ENCODE measurements at places on chromosomes 4 and X. TPM values are rescaled to one million over a fixed set of nuclear protein-coding genes. Genes with fewer than 3 reads are reported as not detected.

The AFAP1 gene
- total RNA-seq: 23.2 TPM

The FAM184B gene
- total RNA-seq: 0.05 TPM

The CPLX1 gene
- 0.44 TPM for total RNA-seq

The SAGE1 gene
- 0.07 TPM for total RNA-seq

The ADH1C gene
- not detected for total RNA-seq

The DCAF4L1 gene
- total RNA-seq: 0.13 TPM

The PPP4R3C gene
- total RNA-seq: not detected

The SOWAHD gene
- total RNA-seq: not detected

The NPY5R gene
- total RNA-seq: not detected

The FRMPD4 gene
- total RNA-seq: 0.07 TPM

The GPC3 gene
- total RNA-seq: not detected

The RHOXF1 gene
- total RNA-seq: not detected

The BEND2 gene
- not detected for total RNA-seq

The PPP1R2C gene
- total RNA-seq: not detected

The FGF5 gene
- 0.25 TPM for total RNA-seq

The TMPRSS11D gene
- total RNA-seq: not detected

The SPACA5 gene
- total RNA-seq: not detected

The MYOZ2 gene
- not detected for total RNA-seq

The SNCA gene
- not detected for total RNA-seq

The TCEAL5 gene
- not detected for total RNA-seq

The TENM3 gene
- total RNA-seq: 1.8 TPM

The TBC1D9 gene
- total RNA-seq: 7.3 TPM

The FAM9C gene
- not detected for total RNA-seq

The IL3RA gene
- 0.17 TPM for total RNA-seq

The SLC6A14 gene
- 0.03 TPM for total RNA-seq

The FAM149A gene
- 1.3 TPM for total RNA-seq

The TMPRSS11A gene
- total RNA-seq: not detected

The ZC4H2 gene
- 1.9 TPM for total RNA-seq

The ARHGAP6 gene
- not detected for total RNA-seq

The MND1 gene
- total RNA-seq: 13.3 TPM

The PAGE2 gene
- not detected for total RNA-seq

The CT45A1 gene
- total RNA-seq: not detected

The IGBP1 gene
- total RNA-seq: 67.9 TPM

The CENPE gene
- total RNA-seq: 8.7 TPM

The CAPN6 gene
- not detected for total RNA-seq

The MAGEB10 gene
- total RNA-seq: not detected

The ADH7 gene
- not detected for total RNA-seq

The GLOD5 gene
- not detected for total RNA-seq

The CHRDL1 gene
- total RNA-seq: not detected

The CLDN2 gene
- total RNA-seq: 8.3 TPM

The CCSER1 gene
- total RNA-seq: not detected

The SPARCL1 gene
- total RNA-seq: not detected

The MAGEB17 gene
- total RNA-seq: not detected

The HAND2 gene
- 0.72 TPM for total RNA-seq

The LRP2BP gene
- total RNA-seq: 0.14 TPM

The SMIM31 gene
- not detected for total RNA-seq

The CDKL2 gene
- total RNA-seq: 0.42 TPM

The DCAF8L2 gene
- not detected for total RNA-seq

The ENOX2 gene
- 10.2 TPM for total RNA-seq

The SULT1E1 gene
- total RNA-seq: not detected

The NAP1L5 gene
- total RNA-seq: 1.8 TPM

The FOXP3 gene
- not detected for total RNA-seq

The AMBN gene
- not detected for total RNA-seq

The MAGEE2 gene
- not detected for total RNA-seq

The FRMD7 gene
- not detected for total RNA-seq

The RS1 gene
- not detected for total RNA-seq

The PLP1 gene
- total RNA-seq: not detected

All from A549 treated with GW870086 at 1 μM for 4 hours (cell line).